Smooth muscle cell of bladder (primary cell): ENCODE measurements at places on chromosomes 2 and 18. TPM values are rescaled to one million over a fixed set of nuclear protein-coding genes. Genes with fewer than 3 reads are reported as not detected.

The HIBCH gene
- 13.5 and 19.9 TPM in 2 replicates for total RNA-seq

The EFHD1 gene
- total RNA-seq = not detected in 2 replicates

The RMC1 gene
- total RNA-seq = 27.3 and 29.8 TPM in 2 replicates

The GTF2A1L gene
- total RNA-seq = 0.09 and 3.6 TPM in 2 replicates

The HRH4 gene
- under 0.01 and 0.18 TPM in 2 replicates for total RNA-seq
